CD4-positive, alpha-beta T cell (primary cell): ENCODE measurements at places on chromosomes 16 and 17.

GRCh38 chr16:69821844-69822173 is 59.7 kb downstream of the WWP2 start:
- DNase-seq = no peak

DNA sequence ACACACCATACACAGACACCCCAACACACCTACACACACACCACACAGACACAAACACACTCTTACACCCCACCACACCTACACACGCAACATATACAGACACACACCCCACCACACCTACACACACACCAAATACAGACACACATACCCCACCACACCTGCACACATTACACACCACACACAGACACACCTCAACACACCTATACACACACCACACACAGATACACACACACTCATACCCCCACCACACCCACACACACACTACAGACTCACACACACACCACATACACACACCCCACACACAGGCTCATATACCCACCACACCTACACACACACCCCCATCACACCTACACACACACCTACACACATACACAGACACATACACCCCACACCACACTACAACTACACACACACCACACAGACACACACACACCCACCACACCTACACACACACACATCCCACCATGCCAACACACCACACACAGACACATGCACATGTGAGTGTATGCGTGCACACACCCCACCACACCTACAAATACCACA is 31.4 kb downstream of the GPT2 start:
- DNase-seq = no peak

- no peak for DNase-seq
Observed at GRCh38 chr16:57532266-57532625, 4.1 kb downstream of the CCDC102A start.

GRCh38 chr17:38434178-38434665 is 6.0 kb downstream of the ARHGAP23 start:
- no peak for DNase-seq

DNA sequence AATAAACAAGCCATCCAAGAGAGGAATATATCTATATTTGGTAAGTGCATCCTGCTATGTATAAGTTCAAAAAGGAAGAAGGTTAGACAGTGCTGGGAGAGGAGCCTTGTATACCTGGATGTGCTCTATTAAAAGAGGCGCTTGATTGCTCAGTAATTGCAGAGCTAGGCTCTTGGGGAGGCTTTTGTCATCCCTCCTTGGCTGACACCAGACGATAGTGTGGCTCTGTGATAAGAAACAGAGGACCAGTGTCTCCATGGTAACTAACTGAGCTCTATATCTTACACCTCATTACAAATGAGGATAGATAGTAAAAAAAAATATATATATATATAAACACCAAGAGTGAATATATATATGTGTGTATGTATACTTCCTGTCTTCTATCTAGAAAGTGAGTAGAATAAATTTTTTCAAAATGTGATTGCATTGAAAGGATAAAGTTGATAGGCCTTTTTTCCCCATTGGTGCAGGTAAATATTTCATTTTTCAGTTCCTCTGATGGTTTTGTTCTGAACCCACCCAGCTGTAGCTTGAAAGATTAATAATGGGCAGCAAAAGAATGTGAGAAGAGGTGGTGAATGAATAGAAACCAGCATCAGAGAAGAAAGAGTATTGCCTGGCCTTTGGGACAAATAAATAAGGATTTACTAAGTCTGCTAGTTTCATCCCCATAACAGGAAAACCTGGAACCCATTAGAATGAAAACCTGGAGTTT is 303.7 kb downstream of the ZFHX3 start:
- no peak for DNase-seq

DNA sequence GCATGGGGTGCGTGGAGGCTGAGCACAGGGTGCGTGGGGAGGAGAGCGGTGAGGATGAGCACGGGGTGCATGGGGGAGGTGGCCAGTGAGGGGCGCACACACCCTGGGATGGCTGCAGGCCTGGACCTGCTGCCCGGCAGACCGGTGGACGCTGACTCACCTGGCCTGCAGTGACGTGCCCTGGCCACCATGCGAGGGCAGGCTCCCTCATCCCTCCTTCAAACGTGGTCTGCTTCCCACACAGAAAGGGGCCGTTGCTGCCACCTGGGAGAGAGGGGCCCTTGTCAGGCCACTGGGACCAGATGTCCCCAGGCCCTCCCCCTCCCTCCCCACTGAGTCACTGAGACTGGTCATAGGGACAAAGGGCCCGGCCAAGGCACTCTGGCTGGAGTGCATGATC is 20.1 kb upstream of the APRT start:
- DNase-seq = no peak

DNA sequence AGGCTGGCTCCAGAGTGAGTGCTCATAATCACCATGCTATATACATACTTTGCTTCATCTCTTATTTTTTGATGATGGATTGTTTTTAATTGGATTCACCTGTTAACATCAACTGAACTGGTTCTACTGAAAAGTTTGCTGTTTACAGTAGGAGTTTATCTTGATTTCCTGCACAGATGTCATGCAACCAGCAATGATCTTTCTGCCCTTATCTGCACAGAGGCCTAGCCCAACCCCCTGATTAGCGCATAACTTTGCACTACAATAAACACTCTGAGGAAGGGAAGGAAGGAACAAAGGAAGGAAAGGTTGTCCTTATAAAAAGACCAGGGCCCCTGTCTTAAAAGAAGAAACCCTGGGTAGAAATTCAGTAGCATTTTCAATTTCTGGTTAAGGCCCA is 152.9 kb downstream of the RGS9 start:
- no peak for DNase-seq

DNA sequence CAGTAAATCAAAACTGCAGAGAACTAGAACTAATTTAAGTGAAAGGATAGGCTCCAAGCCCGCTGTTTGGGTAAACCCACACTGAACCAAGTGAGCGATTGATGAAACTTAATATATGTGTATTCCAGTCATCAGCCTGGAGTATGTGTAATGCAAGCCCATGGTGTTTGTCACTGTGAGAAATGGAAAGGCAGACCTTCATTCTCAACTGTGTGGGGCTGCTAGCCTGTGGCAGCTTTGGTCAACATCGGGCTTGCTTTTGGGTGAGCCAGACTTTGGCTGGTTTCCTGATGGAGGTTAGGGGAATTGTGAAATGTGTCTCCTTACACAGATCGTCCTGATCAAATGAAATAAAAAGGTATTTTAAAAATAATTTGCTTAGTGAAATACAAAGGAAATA is 279.9 kb downstream of the IRX3 start:
- no peak for DNase-seq

DNA sequence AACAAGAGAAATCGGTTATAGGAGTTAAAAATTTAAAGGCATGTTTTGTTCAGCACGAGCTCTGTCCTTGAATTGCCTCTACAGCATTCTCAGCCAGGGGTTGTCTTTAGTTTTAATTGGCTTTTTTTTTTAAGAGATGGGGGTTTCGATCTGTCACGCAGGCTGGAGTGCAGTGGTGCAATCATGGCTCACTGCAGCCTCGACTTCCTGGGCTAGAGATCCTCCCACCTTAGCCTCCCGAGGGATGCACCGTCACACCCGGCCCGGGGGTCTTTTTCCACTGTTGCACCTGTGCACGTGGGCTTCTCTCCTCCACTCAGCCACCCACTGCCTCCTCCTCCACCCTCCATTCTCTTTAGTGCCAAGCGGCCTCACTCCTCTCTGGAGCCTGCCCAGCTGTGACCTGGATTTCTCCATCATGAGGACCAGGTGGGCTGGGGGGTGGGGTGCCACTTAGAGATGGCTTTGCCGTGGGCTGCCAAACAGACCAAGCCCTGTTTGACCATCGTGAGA is 106.8 kb upstream of the SEC14L1 start:
- DNase-seq = no peak

GRCh38 chr16:64696866-64697265 is 425.0 kb downstream of the CDH11 start:
- no peak for DNase-seq

DNA sequence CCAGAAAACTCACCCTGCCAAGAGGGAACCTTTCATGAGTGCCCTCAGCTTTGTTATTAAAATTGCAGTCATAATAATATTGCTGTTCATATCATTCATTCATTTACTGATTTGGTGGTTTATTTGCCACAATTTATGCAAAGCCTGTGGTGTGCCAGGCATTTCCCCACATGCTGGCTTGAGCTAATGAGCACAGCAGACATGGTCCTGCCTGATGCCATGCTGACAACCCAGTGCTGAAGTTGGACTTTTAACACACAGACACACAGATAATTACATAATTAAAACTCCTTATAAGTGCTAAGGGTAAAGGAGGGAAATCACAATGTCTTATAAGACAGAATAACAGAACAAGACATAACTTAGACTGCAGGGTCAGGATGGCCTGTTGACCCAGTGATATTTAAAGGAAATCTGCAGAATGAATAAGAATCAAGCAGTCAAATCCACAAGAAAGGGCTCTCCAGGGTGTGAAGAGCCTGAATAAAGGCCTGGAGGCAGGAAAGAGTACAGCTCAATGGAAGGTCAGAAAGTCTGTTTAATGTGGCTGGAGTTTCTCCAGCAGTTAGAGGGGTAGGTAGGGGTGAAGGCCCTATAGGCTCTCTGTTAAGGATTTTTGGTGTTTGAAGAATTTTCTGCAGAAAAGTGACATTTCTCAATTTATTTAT is 196.9 kb upstream of the CDH11 start:
- DNase-seq = no peak

DNA sequence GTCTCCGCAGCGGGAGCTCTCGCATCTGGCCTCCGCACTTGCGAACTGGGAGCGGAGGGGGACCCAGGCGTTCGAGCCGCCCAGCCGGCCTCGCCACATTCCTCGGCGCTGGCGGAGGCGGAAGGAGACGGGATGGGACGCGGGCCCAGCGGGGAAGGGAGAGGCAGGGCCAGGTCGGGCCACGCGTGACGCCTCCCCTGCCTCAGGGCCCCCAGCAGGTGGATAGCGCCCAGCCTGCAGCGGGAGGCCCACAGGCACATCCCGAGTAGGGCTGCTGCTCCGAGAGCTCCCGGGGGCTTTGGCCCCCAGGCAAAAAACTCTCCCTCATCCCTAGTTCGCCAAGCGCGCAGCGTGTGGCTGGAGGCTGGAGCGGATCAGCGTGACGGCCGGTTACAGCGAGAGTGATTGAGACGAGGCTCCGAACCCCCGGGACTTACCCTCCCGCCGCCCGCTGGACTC is 800 bp downstream of the PLEKHH3 start:
- DNase-seq = no peak

DNA sequence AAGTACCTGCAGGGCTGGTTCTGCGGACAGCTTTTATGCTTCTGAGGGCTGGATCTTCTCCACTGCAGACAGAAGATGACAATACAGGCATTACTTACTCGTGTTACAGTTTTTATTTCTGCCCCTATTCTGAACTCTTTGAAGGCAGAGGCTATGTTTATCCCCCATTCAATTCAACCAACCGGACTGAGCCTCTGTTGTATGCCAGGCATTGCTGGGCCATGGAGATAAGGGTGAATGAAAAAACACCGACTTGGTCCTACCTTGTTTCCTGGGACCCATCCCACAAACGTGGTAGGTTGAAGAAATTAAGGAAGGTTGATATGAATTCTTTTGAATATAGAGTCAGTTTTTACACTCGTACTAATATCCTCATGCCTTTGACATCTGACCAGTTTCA is 10.0 kb upstream of the HP start:
- no peak for DNase-seq

GRCh38 chr16:77171745-77172635 is 19.0 kb upstream of the MON1B start:
- peak; percentile 33 for DNase-seq

DNA sequence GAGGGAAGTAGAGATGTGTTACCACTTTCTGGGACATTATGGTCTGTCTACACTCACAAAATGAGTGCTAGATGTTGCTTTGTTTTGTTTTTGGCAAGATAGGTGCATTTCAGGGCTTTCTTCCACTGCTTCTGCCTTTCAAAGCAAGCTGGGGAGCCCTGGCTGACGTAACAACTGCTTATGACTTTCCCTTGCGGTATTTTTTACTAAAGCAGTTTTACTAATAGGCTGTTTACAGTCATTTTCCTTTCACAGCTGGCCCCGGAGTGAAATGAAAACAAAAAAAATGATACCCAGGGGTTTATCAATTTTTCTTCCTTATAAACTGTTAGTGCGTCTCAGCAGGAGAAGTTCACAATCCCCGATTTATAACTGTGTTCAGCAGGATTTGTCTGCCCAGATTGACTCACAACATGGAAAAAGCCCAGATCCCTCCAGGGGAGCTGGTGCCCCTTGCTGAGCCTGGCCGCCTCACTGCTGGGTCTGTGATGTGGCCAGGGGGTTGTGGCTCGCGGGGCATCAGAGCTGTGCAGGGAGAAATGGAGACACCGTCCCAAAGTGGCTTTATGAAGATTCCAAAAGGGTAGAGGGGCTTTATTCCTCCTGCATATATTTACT is 184.4 kb upstream of the HS3ST3A1 start:
- no peak for DNase-seq

DNA sequence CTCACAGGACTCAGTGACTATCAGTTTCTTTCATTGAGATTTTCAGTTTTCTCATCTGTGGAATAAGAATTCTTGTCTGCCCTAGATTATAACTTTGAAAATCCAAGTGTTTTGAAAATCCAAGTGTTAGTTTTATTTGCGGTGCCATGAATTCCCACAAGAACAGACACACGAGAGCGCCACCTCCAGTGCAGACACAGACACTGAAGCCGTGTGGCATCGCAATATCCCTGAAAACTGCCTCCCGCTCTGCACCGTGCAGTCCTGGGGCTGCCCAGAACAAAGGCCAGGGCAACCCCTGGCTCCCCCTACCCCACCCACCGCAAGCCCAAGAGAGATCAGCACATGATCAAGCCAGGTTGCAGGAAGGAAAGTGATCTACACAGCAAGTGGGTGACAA is 229.5 kb upstream of the ASIC2 start:
- no peak for DNase-seq

- no peak for DNase-seq
Observed at GRCh38 chr16:14100825-14101224, 29.7 kb downstream of the MRTFB start.

- DNase-seq = no peak
Observed at GRCh38 chr17:37164057-37164456, 211.7 kb upstream of the C17orf78 start.

DNA sequence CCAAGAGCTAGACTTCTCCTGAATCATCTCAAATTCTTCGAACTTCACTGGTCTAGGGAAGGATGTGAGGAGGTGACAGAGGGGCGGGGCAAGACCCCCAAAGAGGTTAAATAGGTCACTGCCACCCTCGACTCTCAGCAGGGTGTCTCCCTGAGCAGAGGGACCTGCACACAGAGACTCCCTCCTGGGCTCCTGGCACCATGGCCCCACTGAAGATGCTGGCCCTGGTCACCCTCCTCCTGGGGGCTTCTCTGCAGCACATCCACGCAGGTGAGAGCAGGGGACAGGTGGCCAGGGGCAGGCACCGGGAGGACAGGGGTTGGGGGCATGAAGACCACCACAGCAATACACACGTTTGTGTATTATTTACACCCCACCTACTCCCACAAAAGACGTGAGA is 9.2 kb downstream of the CCL17 start:
- DNase-seq = no peak

- no peak for DNase-seq
Observed at GRCh38 chr16:61364990-61365389, 671.2 kb downstream of the CDH8 start.
